ENCODE measurements at places on chromosomes 6 and 20.

- no peak for DNase-seq
Observed at GRCh38 chr6:170023620-170024521, 267.0 kb downstream of the DLL1 start.

- no peak for DNase-seq
Observed at GRCh38 chr6:142412658-142413057, 110.9 kb downstream of the ADGRG6 start.

DNA sequence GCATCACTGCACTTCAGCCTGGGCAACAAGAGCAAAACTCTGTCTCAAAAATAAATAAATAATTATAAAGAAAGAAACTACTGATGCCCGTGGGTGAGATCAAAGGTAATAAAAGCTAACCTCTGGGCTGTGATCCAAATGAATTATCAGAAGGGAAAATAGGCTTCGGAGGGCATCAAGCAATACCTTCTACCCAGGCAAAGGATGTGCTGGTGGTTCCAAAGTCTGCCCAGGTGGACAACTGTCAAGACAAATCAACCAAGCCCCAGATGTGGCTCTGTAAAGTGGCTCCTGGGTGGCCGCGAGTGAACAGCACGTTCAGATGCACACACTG, 95.6 kb downstream of the SCML4 start:
- no peak for DNase-seq

DNA sequence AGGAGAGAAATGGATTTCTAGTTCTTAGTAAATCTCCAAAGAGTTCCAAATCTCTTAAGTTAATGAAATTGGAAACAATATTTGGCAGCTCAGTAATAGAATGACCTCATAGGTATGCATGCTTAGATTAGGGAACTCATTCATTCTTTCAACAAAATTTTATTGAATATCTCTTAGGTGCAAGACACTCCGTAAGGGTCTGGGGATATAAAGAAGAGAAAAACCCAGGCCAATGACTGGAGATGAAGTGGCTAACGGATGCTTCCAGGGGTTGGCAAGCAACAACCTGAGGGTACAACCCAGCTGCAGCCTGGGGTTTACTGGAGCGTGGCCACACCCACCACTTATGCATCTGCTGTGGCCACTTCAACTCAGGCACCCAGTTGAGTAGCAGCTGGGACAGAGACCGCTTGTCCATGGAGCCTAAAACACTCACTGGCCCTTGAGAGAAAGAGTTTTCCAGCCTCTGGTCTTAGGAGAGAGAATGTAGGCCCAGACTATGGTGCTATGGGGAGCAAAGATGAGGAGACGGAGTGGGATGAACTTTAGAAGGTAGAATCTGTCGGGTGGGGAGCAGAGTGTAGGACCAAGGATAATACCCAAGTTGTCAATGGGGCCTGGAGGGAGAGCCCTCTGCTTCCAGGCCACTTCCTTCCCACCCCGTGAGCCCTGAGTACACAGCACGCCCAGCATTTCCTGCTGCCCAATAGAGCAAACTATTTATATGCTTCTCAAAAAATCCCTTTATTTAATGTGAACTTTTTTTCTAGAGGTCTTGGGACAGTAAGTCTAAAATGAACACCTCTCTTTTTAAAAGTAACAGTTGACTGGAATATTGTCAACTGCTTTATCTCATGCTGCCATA, 46.8 kb upstream of the PXDC1 start:
- no peak for DNase-seq

GRCh38 chr20:15760001-15760621, 813.1 kb downstream of the KIF16B start:
- no peak for DNase-seq

DNA sequence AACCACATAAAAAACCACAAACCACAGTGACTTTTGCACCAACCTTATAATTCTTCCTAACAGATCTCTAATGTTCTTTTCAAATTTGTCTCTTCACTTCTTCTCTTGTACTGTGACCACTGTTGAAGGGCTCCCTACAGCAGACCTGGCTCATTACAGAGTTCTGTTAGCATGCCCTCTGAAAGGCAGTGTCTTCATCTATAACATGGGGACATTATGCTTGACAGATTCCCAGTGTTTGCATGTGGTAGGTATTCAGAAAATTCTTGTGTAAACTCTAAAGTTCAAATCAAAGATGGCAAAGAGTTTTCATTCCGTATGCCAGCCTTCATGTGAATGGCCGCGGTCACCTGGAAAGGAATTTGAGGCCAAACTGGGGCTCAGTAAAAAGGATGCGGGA, 182.6 kb downstream of the DHX35 start:
- DNase-seq, result no peak

DNA sequence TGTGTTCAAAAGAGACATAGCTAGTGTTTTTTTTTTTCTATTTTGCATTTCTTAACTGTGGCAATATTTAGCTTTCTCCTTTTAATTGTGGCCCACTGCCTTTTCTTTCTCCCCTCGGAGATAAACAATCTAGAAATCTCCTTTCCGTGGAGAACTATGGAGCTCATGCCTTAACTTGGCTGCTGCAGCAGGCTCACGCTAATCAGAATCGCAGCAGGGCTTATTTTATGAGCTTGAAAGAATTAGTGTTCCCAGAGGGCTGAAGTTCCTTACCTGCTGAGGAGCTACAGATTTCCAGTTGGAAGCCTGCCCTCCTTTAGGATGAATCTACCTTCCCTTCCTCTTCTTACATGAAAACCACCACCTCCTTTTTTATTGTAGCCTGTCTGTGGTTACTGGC, 35.6 kb downstream of the CTNNBL1 start:
- no peak for DNase-seq

- DNase-seq, result no peak
Observed at GRCh38 chr6:11688425-11688709, 90.2 kb downstream of the ADTRP start.

- no peak for DNase-seq
Observed at GRCh38 chr6:166009385-166010031, 158.1 kb downstream of the TBXT start.
